ENCODE measurements at places on chromosomes 7 and 10.

GRCh38 chr10:4353059-4353655 is 472.9 kb upstream of the AKR1E2 start:
- no peak for DNase-seq

GRCh38 chr7:26853788-26854393 is 10.5 kb downstream of the SKAP2 start:
- DNase-seq, result peak; percentile 32

- no peak for DNase-seq
Observed at GRCh38 chr10:44183667-44184632, 200.9 kb downstream of the CXCL12 start.

DNA sequence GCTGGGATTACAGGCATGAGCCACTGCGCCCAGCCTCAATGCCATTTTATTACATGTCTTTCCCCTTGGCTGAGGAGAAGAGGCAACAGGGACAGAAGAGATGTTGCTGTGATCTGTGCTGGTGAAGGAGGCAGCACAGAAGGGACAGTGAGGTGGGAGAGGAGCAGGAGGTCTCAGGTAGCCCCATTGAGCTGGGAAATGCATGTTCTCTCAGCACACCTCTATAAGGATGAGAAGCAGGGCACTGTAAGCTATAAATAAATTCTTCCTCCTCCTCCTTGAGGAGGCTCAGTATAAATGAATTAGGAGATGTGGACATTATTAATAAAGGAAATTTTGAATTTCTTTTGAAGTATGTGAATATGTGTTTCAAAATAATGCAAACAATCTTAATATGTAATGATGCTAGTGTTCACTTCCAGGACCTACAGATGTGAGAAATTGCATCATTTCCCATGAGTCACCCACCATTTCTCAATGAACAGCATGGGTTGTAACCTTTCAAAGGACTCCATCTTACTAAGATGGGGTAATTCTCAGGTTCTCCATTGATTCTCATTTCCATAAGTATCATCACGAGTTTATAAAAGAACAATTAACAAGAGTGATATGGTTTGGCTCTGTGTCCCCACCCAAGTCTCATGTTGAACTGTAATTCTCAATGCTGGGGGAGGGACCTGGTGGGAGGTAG is 88.9 kb upstream of the ODAD2 start:
- DNase-seq, result no peak

DNA sequence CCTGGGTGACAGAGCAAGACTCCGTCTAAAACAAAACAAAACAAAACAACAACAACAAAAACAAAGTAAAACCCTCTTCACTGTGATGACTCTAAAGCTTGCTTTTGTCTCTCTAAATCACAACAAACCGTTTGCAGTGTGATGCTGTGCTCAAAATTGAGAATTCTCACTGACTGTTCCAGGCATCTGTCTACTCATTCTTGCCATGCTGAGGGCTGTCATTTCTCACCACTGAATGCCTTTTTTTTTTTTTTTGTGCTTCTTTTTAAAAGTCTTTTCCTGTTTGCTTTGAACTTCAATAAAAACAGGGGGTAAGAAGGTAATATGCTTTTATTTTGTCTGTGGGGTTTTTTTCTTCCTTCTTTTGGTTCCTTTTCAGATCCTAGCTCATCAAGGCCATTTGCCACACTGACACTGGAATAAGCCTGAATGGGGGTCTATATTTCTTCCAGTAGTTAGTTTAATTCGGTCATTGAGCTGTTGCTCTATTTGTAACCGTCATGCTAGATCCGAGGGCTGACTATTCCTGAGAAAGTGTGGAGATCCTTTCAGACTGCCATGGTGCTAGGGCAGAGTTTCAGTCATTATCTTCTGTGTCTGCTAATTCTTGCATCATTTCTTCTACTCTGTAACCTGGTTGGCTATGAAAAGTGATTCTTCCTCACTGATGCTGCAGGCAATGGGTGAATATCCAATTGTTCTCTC is 10.6 kb downstream of the FAS start:
- no peak for DNase-seq

DNA sequence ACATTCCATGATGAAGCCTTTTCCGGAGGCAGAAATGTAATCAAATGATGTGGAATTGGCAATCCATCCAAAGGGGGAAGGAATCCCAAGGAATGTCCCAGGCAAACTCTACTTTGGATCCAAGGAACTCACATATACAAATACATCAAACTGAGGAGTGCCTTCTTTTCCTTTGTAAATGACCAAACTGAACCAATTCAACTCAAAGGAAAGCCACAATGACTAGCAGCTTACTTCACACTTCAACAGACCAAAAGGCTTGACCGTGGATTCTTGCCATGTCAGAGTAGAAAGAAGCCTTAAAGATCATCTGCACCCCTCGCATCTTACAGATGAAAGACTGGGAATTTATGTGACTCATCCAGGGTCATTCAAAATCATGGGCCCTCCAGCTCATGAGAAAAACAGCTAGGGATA is 79.7 kb upstream of the MACROH2A2 start:
- no peak for DNase-seq

DNA sequence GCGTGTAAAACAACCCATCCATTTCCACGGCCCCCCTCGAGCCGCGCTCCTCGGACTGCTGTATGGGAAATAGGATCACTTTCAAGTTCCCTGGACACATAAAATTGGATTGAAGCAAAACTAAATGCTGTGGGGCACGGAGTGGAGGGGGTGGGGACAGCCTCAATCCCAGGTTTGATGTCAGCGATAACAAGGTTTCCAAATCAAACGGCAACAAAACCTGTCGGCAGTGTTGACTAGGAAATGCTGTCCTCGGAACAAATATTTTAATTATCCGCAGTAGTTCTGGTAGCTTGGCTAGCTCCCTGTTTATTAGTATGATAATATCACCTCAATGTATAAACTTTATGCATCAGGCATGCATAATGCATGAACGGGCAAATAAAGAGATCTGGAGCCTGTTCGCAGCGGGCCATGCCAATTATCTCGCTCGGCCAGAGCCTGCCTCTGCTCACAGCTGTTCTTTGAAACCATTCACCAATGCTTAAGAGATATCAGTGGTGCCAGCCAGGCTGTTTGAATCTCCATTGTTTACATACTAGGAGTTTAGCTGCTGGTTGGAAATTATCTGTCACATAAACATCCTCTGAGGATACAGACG is 161.1 kb downstream of the PAXIP1 start:
- DNase-seq, result peak; percentile 95

GRCh38 chr7:93054975-93055374 is 62.8 kb downstream of the SAMD9 start:
- no peak for DNase-seq

DNA sequence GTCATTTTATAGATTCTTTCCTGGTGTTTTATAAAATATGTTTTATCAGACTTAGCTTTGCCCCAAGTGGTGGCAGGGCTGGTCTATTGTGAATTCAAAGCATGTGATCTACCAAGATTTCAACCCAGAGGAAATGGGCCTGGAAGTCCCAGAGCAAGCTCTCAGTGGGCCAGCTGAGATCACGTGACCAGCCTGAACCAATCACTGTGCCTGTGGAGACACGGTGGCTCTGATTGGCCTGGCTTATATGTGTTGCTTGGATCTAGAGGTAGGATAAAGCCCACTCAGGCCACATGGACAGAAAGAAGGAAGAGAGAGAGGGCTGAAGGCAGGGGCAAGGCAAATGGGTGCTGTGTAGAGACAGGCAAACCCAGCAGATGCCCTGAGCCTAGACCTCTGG is 65.5 kb upstream of the GATA3 start:
- DNase-seq, result no peak

GRCh38 chr7:36304099-36304425 is 85.6 kb upstream of the ANLN start:
- no peak for DNase-seq

- no peak for DNase-seq
Observed at GRCh38 chr10:31508882-31509281, 189.9 kb downstream of the ZEB1 start.

GRCh38 chr10:121613456-121613855 is 15.2 kb upstream of the FGFR2 start:
- DNase-seq, result no peak

- no peak for DNase-seq
Observed at GRCh38 chr7:146177301-146177700, 60.7 kb downstream of the CNTNAP2 start.

DNA sequence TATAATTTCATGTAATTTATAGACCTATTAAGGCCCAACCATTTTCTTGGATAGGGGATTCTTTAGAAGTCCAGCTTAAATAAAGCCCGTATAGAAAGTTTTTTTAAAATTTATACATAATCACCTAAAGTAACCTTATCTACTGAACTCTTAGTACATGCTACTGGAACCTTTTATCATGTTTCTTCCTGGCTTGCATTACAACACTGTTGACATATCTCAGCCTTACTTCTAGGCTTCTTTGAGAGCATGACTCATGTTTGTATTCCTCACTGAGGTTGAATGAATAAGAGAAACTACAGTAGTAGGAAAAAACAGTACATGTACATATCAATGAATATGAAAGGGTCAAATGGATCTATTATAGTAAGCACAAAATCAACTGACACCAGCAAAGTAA is 8.2 kb upstream of the MAGI2 start:
- no peak for DNase-seq

GRCh38 chr10:76626386-76626785 is 1011.2 kb downstream of the KCNMA1 start:
- DNase-seq, result no peak

DNA sequence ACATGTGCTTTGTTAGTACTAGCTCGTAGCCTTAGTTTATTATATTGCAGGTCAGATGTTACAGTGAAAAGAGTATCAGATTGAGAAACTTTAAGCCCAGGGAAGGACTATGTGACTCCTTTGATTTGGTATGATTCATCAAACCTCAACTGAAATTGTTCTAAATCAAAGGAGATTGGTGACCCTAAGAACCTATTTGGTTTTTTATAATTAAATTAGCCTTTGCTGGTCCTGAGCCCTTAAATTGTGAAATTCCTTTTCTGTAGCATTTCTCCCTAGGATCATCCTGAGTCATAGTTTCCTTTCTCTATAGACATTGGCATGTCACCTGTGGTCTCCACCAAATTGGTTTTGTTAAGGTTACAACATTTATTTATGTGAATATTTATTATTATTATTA is 89.7 kb downstream of the POLR1F start:
- DNase-seq, result no peak

- DNase-seq, result no peak
Observed at GRCh38 chr10:49252313-49253034, 46.5 kb upstream of the C10orf71 start.

DNA sequence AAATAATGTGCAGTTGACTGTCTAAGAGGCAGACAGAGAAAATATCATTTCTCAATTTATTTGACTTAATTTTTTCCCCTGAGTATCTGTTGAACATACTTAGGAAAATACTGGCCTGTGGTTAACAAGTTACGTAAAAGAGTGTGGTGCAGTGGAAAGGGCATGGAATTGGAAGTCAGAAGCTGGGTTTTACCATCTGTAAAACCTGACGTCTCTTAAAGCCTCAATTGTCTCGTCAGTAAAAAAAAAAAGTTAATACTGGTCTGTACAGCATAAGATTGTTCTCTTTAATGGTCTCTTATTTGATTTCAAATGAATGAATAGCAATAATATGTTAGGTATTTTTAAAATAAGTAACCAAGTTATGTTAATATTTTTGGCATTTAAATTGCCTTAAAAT is 67.8 kb downstream of the PHTF2 start:
- DNase-seq, result no peak

- no peak for DNase-seq
Observed at GRCh38 chr10:70198696-70199466, 28.6 kb upstream of the SAR1A start.

- DNase-seq, result no peak
Observed at GRCh38 chr7:100111156-100111555, 8.0 kb downstream of the TAF6 start.

- DNase-seq, result no peak
Observed at GRCh38 chr10:4086131-4086898, 301.3 kb upstream of the KLF6 start.

- DNase-seq, result no peak
Observed at GRCh38 chr10:129372172-129372571, 94.9 kb upstream of the MGMT start.

DNA sequence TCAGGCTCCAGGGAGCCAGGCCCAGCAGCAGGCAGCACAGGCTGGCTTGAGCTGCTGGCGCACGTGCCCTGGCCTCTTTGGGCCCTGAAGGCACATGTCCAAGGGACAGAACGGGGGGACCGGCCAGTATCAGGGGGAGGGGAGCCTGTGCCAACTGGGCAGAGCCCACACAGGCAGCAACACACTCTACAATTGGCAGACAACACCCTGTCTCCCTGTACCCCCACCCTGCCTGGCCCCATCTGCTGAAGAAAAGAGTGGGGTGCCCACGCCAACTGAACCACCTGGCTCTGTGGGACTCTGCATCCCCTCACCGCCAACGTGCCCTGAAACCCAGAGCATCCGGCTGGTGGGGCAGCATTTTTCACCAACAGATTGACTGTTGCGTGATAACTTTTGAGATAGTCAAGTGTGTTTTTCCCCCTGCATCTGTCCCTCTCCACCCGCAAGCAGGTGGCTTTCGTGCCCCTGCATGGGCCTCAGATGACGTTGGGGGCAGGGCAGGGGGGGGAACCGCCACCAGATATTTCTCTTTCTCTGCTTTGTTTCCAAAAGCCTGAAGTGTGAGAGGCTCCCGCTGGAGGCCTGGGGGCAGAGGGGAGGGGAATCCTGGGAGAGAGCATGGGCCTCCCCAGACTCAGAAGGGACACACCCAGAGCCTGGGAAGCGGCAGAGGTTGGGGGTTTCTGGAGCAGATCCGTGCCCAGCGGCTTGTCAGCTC is 21.8 kb downstream of the SLIT1 start:
- DNase-seq, result no peak

- DNase-seq, result no peak
Observed at GRCh38 chr7:41244246-41244645, 458.6 kb downstream of the INHBA start.
